ENCODE measurements at places on chromosomes 7 and 10.
A peak's percentile ranks its signal among the peaks of the same experiment; 100 is the strongest.

GRCh38 chr7:26156451-26157420, 4.7 kb downstream of the NFE2L3 start:
- peak; percentile 56 for DNase-seq

DNA sequence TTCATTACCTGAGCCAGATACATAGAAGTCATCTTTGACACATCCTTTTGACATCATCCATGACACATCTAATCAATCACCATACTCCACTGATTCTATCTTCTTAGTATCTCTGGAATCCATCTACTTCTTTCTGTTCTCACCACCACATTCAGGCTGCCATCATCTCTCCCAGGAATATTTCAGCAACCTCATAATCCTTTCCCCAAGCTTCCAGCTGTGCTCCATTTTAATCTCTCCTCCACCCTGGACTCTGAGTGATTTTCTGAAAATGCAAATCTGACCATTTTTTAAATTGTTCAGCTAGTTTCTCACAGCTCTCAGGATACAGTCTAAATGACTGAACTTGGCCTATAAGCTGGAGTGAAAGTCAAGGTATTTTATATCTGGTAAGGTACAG, 2.5 kb upstream of the BTRC start:
- DNase-seq: no peak

DNA sequence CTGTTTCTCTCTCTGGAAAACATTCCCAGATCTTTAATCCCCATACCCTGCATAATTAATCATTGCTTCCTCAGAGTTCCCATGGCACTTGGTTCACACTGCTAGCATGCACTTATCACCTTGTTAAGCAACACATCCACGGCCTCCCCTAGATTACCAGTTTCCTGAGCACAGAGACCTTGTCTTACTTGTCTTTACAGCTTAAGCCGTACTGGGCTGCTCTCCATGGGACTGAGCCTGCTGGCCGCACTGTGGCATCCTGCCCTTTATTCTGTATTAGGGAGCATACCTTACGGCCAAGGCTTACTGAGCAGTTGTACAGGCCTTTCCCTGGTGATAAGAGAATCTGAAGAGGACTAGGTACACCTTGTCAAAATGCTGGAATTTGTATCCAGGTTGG, 190.2 kb downstream of the REEP3 start:
- no peak for DNase-seq

GRCh38 chr7:3892157-3892556, 591.1 kb downstream of the SDK1 start:
- DNase-seq: no peak

DNA sequence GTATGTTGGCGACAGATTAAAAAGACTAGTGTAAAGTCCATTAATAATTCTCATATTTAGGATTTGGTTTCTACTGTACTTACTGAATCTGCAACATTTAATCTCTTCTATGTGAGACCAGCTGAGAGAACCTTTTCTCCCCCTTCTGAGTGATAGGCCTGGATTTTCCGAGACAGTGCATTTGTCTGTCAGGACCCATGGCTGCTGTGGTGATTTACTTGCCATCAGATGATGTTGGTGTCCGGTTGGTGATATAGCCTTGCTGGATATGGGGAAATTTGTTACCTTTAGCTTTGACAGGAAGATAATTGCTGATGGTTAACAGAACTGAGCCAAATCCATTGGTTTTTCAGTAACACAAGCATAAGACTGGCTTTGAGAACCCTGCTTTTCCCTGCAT, 517.2 kb downstream of the LRMDA start:
- DNase-seq: no peak

DNA sequence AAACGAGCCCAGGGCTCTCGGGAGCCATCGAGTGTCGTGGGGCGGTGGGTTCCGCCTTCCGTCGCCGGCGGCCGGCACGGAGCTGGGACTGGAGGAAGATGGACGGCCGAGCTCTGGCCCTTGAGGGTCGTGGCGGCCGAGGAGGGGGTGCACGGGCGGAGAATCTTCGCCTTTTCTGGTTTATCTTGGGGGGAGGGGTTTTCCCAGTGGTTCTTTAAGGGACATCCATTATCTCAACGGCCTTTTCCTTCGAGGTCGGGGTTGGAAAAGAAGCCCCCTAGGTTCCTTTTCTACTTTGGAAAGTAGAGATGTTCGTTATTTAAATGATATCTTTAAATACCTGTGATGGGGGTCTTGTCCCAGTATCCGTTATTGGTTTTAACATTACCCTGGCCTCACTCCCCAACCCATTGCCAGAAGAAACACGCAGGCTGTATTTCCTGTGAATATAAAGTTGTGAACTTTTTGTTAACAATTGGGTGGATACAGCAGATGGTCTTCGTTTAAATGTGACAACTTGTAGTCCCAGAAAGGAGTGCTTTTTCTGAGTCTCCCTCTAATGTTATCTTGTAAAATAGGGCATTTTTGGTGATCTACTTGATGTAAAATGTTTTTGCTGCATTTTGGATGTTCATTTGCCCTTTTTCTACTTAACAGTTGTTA, 765 bp downstream of the CCAR1 start:
- no peak for DNase-seq

- DNase-seq: no peak
Observed at GRCh38 chr7:5595545-5596045, 172.0 kb upstream of the TNRC18 start.

DNA sequence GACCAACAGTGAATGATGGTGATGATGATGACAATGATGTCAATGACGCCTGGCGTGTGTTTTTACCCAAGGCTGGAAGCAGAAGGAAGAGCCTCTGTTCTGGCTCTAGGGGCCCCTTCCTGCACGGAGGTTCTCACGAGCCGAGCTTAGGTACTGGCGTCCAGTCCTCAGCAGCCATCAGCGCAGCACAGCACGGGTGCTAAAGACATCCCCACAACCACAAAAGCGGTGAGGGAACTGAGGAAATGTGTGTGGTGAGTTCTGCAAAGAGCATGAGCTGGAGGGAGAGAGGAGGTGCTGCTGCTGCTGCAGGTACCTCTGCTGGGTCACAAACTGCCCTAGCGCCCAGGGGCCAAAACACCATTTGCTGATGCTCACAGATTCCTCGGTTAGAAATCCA, 81.6 kb downstream of the SFMBT2 start:
- DNase-seq: no peak

DNA sequence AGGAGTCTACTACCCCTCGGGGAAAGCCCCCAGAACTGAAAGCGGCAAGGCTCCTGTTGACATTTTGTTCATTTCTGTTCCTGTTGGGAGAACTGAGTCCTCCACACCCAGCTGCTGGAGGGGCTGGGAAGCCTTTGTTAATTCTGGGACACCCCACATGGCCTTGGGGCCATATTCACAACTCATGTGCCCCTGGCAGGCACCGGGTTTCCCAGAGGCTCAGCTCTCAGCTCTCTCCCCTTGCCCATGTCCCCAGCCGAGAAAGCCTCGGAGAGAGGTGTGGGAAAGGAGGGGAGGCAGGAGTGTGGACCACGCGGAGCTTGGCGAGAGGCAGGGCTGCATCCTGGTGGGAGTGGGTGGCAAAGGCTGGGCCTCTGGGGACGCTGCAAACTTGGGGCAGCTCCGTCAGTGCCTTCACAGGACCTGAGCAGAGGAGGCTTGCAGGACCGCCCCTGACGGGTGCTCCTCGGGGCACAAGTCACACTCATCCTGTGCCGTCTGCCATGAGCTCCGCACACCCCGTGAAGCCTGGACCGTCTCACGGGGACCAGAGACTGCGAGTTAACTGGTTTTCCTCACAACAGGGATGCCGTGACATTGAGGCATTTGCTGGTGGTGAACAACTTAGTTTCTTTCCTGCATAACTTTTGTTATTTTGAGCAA, 140.9 kb downstream of the DNAJB6 start:
- DNase-seq: peak; percentile 51

DNA sequence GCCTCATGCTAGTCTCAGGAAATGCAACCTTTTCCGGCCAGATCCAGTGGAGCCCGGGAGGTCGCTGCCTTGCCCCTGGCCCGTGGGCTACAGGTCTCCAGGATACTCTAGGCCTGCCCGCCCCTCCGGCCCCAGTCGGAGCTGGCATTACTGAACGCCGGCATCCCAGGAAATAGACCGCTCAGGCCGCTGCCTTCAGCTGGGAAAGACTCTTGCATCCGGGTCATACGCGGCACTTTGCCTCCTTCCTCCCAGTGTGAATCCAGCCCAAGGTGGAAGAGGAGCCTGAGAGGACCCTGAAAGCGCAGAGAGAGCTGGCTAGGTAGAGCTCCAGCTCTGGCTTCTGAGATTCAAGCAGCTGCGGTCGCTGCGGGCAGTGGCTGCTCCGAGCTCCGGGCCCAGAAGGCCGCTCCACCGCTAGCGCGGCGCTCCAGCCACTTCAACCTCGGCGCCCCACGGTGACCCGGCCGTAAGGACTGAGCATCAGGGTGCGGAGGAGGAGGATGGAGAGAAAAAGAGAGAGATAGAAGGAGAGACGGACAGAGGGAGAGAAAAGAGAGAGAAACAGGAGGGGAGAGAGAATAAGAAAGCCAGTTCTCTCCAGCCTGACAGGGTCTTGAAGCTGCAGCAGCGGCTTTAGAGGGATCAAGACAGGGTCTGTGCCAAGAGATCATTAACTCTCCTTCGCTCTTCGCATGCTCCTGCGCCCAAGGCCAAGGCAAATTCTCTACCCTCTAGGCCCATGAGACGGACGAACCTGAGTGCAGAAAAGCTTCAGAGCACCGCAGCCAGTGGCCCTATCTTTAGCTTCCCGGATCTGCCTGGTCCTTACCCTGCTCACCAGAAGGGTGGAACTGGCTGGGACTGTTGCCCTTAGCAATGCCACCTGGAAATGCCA, 1.8 kb upstream of the HOXA10 start:
- DNase-seq: no peak

DNA sequence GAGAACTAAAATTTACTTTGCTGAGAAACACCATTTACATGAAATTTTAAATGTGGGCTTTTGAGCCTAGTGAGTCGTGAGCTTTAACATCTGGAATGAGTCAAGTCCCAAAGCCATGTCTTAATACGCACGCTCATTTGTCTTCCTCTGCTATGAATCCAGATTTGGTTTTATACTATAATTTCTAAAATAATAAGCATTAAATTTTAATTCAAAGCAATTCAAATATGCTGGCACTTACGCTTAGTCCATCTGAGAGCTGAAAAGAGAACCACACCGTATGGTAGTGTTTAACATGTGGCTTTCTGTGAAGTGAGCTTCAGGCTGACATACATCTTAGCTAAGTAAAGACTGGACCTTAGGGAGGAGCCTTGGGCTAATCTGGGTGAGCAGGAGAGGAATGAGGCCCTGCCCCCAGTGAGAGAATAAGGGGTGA, 52.2 kb downstream of the CUBN start:
- no peak for DNase-seq

DNA sequence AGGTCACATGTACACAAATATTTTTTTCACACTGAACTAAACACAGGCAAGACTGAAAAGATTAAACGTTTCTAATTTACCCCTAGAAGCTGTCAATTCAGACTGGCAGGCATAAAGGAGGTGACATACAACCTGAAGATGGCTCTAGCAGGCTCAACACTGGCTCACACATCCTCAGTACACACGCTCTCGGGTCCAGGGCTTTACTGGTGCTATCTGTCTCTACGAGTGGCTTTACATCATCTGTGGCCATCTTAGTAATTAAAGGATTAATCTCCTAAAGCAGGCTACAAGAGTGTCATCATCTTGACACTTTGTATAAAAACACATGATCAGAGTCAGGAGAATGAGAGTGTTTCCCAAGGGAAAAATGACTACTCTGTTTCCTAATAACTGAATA, 57.3 kb downstream of the COPG2 start:
- no peak for DNase-seq

- no peak for DNase-seq
Observed at GRCh38 chr10:76962851-76963250, 674.8 kb downstream of the KCNMA1 start.

DNA sequence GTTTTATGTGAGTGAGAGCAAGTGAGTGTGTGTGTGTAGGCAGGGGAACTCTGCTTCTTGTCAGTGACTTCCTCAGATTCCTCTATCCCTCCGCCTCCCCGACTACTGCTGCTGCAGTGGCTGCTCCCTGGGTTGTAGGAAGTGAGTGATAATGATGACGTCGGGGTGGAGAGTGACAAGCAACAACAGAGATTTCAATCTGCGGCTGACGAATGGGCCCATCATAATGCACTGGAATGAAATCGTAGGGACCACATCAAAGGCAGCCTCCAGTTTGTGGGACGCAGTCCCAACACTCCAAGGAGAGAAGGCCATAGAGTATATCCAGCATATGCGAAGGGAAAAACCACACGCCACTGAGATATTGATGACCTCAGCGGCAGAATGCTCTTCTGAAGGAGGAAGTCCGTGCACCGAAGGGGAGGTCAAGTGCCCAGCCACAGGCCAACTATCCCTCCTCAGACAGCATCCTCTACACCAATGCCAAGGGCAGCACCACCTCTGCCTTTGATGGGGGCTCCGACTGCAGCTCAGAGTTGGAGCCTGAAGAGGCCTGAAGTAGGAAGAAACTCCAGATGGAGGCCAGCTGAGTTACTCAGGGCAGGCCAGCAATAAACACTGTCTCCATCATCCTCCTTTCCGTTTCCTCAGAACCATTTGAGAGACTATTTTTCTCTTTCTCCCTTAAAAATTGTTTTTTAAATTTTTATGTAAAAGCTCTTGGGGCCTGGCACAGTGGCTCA, 11.3 kb upstream of the STMP1 start:
- DNase-seq: no peak

- no peak for DNase-seq
Observed at GRCh38 chr10:132704008-132704814, 81.7 kb downstream of the NKX6-2 start.

- DNase-seq: no peak
Observed at GRCh38 chr10:44393051-44393630, 8.2 kb upstream of the CXCL12 start.

DNA sequence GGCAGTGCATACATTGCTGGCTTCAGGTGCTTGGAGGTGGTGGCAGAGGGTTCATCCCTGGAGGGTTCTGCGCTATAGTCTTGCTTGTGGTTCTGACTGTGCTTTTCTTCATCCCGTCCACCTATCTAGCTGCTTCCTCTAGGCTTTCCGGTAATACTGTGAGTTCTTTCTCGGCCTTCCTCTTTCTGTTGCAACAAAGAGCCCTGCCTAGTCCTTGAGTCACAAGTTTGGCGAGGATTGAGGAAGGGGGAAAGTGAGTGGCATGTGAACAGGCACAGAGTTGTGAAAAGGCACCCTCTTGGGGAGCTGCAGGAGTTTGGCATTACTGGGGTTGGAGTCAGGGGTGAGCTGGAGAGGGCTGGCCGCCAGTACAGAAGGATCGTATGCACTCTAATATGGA, 123.0 kb downstream of the SH2D4B start:
- DNase-seq: no peak

DNA sequence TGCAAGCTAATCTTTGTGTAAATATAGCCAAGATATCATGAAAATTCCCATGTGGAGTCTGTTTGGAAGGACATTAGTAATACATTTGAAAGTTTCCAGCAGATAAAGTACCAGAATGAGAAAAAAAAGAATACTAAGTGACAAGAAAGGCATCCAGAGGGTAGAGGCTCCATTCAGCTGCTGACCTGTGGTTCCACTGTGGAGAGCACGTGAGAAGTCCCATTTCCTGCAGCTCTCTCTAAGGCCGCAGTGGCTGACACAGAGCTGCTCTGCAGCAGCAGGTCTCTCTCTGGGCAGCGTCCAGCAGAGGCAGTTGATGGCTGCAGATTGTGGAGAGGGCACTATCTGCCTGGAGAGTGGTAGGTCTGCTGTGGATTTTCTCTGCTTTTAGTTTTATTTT, 100.1 kb upstream of the TMEM72 start:
- no peak for DNase-seq

- no peak for DNase-seq
Observed at GRCh38 chr10:111926286-111926685, 257.3 kb downstream of the GPAM start.

Data from activated T-cell treated with anti-CD3 and anti-CD28 coated beads, Interleukin-2, amount 50 U/mL, for 24 hours (primary cell).